ENCODE measurements at places on chromosomes 1 and 21.

DNA sequence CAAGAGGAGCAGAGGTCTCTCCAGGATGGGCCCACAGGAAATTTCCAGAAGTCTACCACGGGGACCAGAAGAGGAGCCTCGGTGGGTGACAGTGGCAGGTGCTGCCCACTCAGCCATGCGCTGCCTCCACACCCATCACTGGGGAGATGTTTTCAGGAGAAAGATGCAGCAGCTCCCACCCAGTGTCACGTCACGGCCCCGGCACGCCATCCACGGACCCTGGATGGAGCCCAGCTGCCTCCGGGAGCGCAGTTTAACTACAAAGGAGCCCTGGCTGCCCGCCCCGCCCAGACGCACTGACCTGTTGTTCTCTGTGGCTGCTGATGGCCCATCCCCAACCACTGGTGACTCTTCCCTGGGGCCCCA is 6.8 kb downstream of the TSPEAR start:
- DNase-seq = no peak

GRCh38 chr21:34364921-34365320 is 1.1 kb downstream of the KCNE2 start:
- DNase-seq = no peak

DNA sequence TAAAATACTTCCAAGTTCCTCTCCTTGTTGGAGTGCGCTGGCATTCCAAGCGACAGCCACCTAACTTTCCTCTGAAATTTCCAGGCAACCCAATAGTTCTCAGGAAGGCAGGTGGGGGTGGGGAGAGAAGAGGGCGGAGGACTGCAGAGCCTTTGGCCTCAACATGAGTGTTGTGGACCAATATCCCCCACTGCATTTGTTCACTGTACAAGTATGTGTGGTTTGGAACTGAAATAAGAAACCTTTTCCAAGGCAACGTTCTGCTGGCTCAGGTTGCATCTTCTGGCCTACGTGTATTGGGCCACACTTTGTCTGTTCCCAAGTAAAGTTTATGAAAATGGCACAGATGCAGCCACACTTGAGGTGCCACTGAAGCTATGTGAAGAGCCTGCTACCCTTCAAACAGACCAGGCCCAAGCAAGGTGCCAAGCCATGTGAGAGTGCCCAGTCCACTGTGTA is 153.4 kb downstream of the DHRS3 start:
- no peak for DNase-seq

- DNase-seq = no peak
Observed at GRCh38 chr1:202029171-202029665, 18.8 kb downstream of the ELF3 start.

- no peak for DNase-seq
Observed at GRCh38 chr1:218079347-218079746, 205.7 kb upstream of the RRP15 start.

GRCh38 chr21:43864313-43864961 is 586 bp upstream of the AGPAT3 start:
- DNase-seq = no peak

GRCh38 chr1:11753555-11754208 is 8.3 kb upstream of the C1orf167 start:
- DNase-seq = no peak

DNA sequence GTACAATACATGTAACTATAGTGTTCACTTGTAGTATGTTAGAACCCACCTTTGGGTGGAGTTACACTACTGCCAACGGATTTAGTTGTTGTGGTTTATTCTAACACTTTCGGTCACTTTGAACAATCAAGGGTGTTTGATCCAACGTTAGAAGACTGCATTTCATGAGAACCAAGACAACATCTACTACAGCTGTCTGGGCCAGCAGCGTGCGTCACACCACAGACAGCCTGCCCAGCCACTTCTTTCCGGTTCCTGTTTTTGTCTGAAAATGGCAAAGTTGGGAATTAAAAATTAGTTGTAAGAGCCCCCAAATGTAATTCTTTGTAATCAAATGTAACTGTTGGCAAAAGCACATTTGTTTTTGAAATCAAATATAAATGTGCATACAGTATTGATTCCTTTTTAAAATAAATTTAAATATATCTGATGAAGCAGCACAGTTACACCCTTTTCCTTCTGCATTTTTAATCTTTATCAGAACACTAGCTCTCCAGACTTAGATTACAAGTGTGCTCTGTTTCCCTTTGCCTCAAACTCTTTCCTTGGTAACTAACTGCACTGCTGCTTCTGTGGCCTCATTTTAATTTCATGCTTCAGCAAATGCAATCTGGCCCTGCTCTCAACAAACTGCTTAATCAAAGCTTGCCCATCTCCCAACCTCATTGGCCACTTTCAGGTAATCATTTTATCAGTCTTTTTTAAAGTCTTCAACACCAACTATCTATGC is 86.6 kb upstream of the DPH5 start:
- DNase-seq = peak; percentile 47

GRCh38 chr1:154998201-154998780 is 4.3 kb upstream of the ZBTB7B start:
- no peak for DNase-seq
